ENCODE measurements at places on chromosomes 16 and 17.

DNA sequence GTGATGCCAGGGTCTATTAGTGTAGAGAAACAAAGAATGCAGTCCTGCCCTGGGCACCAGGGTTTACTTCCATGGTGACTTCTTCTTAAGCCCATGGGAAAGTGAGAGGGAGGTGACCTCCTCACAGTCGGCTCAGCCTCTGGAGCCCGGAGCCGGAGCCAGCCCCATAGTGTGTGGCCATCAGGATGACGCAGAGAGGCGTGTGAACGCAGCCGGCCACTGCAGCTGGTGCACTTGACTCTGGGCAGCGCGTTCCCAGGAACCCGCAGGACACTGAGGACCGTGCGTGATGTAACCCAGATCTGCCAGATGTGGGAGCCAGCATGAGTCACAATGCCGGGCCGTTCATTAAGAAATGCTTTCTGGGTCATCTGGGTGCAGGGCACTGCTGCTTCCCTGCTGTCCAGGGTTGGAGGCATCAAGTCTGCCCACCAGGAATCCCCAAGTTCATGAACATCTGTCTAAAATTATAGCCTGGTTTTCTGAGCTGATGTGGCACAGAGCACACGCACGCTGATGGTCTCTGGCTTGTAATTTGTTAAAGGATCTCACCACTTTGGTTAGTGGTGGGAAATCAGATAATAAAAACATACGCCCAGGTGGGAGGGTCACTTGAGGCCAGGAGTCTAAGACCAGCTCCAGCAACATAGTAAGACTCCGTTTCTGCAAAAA, 114.1 kb downstream of the PITPNC1 start:
- peak; percentile 84 for DNase-seq

DNA sequence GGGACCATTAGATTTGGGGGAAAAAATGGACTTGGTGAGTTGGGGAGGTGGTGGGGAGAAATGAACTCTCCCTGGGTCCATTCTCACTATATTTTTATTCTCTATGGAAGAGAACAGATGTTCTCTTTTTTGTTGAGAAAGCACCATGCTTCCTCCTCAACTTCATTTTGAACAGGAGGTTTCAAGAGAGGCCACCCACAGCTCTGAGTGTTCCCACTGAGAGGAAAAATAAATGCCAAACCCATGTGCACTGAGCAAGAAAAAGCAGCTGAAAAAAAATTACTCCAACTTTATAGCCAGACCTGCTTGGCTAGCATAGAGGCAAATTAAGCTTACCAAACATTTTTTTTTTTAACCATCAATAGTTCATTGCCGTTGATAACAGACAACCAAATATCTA, 883.6 kb downstream of the KCNJ2 start:
- DNase-seq, result no peak

- DNase-seq, result no peak
Measured at GRCh38 chr16:25771812-25772568, 80.2 kb downstream of the HS3ST4 start.

GRCh38 chr16:23279721-23280153, 22.4 kb upstream of the SCNN1B start:
- peak; percentile 12 for DNase-seq

DNA sequence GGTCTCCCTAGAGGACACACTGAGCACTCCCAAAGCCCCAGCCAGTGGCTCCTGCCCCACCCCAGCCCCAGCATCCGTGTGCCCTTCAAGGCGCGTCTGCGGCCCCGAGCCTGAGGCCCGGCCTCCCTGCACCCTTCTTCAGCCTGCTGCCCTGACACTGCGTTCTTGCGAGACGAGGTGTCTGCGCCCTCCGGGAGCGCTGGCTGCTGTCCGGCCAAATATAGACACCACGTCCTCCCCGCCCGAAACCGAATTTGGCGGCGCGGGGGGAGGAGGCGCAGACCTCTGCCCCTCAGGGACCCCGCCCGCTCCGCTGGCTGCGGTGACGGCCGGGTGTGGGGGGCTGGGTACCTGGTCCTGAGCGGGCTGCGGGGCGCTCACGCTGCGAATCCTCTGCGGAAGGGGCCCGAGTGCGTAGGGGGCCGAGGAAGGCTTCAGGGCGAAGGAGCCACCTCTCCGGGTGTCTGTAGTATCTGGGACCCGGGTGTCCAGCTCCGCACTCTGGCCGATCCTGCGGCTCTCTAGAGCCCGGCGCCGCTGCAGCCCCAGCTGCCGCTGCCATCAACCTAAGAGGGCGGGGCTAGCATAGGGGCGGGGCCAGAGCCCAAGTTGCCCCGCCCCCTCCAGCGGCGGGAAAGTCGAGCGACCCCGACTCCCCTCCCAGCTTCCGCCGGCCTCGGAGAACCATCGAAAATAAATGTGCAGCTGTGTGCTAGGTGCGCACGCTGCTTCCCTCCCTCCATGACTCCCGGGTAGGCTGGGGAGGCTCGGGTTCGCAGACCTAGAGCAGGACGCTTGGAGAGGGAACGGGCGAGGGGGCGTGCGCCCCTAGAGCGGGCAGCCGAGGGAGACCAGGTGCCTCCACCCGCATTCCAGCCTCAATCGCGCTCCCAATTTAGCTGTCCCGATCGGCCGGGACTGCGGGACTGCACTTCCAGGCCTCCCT, at the start of gene CORO6:
Gene CORO6, minus strand, starts transcription at position 576 of the 946 bp plus-strand sequence. CDS start 1,491 bp downstream, outside the sequence.
- peak; percentile 29 for DNase-seq

DNA sequence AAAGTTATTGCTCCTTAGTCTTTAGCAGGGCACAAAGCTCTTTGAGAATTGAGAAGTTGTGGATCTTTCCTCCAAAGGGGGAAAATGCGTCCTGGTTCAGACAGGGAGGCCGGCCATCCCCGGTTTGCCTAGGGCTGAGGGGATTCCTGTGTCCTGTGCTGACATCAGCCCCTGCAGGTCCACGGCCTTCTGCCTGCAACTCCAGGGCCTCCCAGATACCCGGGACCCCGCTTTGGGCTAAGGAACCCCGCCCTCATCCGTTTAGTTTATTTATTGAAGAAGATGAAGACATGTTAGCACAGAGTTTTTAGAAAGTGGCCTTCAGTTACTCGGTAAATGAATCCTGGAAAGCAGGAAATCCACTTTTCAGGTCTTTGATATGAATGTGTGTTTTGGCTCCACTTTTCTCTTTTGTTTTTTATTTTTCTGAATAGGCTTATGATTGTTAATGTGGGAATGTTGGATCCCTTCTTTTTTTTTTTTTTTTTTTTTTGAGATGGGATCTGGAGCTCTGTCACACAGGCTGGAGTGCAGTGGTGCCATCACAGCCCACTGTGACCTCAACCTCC, 65.6 kb downstream of the CRISPLD2 start:
- no peak for DNase-seq

- DNase-seq, result no peak
Measured at GRCh38 chr16:73558219-73558618, 510.3 kb upstream of the ZFHX3 start.

DNA sequence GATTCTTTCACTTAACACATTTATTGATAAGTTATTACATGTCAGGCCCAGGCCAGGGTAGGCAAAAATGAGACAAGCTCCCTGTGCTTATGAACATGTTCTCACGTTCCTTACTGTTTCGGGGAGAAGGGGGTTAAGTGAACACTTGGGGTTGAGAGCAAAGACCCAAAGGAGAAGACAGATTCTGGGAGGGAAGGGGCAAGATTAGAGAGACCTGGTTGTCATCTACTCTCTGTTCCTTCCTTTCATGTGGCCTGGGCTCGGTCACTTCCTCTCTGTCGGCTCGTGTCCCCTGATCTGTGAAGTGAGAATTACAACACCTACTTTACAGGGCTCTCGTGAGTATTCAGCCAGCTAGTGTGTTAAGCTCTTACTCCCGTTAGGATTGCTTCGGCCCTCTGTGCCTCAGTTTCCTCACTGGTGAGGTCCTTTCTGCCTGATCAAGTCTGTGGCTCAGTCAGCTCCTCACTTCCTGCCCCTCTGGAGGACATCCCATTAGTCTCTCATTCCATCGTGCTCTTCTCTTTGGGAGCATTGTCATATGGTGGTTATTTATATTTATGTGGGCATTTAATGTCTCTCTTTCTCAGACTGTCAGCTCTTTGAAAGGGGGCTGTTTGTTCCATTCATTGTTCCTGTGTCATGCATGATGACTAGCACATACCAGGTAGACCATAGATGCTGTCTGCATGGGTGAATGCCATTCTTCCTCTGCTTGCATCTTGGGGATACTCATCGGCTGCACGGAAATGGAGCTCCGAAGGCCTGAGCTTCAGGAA, 38.9 kb downstream of the PLCG2 start:
- no peak for DNase-seq

DNA sequence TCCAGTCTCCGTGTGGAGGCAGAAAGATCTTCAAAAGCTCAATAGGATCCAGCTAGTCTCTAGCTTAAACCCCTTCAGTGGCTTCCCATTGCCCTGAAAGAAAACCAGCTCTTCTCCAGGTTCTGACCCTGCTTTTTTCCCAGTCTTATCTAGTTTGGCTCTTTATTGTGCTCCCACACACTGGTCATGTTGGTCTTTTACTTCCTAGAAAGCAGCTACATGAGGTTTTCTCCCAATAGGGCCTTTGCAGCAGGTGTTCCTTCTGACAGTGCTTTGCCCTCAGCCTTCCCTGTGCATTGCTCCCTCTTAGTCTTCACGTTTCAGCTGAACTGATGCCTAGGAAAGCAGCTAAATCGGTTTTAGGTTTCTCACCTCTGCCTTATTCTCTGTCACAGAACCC, 21.7 kb upstream of the ABCA3 start:
- no peak for DNase-seq

- DNase-seq, result no peak
Measured at GRCh38 chr17:4236456-4236855, 27.3 kb downstream of the ANKFY1 start.

DNA sequence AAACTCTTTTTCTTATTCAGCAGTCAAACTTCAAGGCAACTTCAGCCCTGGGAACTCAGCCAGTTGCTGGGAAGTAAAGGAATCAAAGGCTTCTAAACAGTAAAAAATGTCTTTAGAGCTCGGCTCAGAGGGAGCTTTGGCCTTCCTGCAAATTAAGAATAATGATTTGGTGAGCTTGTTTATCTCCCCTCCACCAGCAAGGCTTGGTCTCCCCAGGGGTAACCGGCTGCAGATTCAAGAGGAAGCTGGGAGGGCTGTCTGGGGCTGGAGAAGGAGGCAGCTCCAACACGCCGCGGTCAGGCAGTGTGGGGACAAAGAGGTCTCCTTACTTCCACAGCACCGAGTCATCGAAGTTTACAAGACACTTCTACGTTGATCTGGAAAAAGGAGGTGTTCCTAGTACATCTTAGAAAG, 17.7 kb upstream of the DOC2B start:
- no peak for DNase-seq

GRCh38 chr16:87308826-87309225, 8.4 kb downstream of the C16orf95 start:
- no peak for DNase-seq

- DNase-seq, result no peak
Measured at GRCh38 chr17:70017112-70017511, 57.9 kb upstream of the KCNJ16 start.

GRCh38 chr16:55039511-55039910, 108.8 kb downstream of the IRX5 start:
- DNase-seq, result no peak

GRCh38 chr16:74078511-74079231, 217.9 kb upstream of the PSMD7 start:
- DNase-seq, result no peak

GRCh38 chr16:67593288-67593687, 31.0 kb downstream of the CTCF start:
- DNase-seq, result no peak
